ENCODE measurements at places on chromosomes 12 and 14.

GRCh38 chr12:26153421-26154154 lies 28.8 kb upstream of the BHLHE41 start:
- DNase-seq, result no peak

- DNase-seq, result no peak
Observed at GRCh38 chr12:64583771-64584421, 26.4 kb upstream of the RASSF3 start.

DNA sequence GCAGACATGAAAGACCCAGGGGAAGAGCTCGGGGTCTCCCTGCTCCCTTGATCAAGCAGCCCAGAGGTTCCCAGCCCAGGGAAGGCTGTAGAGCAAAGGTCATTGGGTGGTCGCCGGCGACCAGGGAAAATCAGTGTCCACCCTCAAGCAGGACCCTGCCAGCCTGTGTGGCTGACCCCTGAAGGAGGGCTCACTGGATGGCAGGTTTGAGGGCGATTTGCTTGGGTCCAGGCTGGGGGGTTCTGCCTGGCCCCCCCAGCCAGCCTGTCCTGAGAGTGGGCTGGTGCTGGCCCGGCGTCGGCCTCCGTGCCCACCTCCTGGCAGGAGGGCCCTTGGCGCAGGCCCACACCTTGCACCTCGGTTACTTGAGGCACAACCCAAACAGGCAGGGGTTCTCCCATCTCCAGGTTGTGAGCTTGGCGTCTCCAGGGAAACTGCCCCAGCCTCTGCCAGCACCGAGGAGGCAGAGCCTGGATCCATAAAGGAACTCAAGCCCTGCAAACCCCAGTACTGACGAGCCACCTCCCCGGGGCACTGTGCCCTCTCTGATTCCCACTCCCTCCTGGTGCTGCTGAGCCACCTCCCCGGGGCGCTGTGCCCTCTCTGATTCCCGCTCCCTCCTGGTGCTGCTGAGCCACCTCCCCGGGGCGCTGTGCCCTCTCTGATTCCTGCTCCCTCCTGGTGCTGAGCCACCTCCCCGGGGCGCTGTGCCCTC lies 329.0 kb upstream of the SFSWAP start:
- DNase-seq, result no peak

GRCh38 chr12:25590011-25590721 lies 37.1 kb upstream of the LMNTD1 start:
- DNase-seq, result no peak

- DNase-seq, result no peak
Observed at GRCh38 chr14:105533391-105533790, 7.0 kb downstream of the TMEM121 start.

- DNase-seq, result no peak
Observed at GRCh38 chr12:15932971-15933370, 21.8 kb downstream of the DERA start.

DNA sequence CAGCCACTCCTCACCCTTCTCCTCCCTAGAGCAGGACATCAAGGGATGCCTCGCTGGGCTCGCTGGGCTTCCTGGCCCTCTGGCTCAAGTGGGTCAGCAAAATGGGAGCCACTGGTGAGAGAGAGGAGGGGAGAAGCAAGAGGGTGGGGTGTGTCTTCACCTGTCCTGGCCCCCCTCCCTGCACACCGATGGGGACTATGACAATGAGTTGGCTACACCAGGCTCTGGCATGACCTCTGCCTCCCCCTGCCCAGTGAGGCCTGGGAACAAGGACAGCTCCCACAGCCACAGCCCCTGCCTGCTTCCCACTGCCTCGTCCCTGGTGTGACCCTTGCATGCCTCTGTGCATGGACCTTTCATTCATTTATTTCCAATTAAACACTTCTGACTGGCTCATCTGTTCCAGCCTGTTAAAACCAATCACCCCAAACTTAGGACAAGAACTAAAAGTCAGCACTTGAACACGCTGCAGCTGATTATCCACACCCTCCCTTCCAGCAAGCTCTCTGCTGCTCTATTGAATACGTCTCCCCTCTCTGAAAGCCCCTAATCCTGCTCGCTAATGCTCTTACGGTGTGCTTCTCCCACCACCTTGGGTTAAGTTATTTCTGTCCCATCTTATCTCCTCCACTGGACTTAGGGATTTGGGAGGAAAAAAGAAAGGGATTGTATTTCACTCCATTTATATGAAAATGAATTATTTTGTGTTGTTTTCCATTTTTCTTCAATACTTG lies 5.8 kb upstream of the PPP2R5C start:
- no peak for DNase-seq

DNA sequence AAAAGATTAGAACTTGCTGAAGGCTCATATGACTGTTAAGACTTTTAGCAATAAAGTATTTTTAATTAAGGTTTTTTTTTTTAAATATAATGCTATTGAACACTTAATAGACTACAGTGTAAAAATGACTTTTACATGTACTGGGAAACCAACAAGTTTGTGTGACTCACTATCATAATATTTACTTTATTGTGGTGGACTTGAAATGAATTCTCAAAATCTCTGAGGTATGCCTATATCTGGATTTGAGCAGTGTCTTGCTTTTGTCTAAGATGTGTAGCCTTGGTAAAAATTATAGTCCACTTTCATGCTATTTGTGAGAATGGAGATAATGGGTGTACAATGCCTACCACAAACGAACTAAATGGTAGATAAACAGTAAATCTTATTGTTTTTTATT lies 33.9 kb upstream of the NAV3 start:
- DNase-seq, result no peak

DNA sequence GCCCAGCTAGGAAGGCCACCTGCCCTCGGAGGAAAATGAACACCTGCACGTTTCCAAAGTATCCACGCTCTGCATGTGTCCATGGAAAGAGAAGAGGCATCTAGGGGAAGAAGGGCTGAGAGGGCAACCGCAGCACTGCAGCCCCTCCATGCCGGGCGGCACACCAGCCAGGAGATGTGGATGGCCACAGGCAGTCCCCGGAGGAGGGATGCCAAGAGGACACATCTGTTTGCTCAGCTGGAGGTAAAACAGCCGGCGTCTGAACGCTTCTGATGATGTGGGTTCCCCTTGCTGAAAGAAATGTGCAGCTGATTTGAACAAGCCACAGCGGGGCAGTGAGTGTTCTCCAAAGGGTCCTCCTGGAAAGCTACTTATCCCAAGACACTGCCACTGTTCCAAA lies 34.0 kb downstream of the CHGA start:
- DNase-seq, result no peak

DNA sequence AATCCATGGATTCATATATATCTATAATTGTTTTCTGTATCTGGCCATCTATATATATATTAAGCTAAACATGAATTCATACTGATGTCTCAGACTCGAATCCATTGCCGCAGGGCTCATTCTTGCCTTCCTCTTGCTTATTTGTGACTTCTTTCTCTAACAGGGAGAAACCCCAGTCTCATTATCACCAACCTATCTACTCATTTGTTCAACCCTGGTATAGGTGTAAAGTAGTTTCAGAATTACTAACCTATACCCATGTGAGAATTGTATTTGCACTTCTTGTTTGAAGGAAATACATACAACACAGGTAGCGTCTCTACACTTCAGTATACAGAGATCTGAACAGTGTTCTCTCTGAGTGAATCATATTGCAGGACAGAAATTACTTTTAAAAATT lies 77.7 kb downstream of the PTPN11 start:
- no peak for DNase-seq

Data from NCI-H1930 (cell line).